ENCODE measurements at places on chromosomes 4 and X.
A peak's percentile ranks its signal among the peaks of the same experiment; 100 is the strongest.

GRCh38 chr4:18937746-18938145 is 916.2 kb upstream of the LCORL start:
- no peak for DNase-seq

DNA sequence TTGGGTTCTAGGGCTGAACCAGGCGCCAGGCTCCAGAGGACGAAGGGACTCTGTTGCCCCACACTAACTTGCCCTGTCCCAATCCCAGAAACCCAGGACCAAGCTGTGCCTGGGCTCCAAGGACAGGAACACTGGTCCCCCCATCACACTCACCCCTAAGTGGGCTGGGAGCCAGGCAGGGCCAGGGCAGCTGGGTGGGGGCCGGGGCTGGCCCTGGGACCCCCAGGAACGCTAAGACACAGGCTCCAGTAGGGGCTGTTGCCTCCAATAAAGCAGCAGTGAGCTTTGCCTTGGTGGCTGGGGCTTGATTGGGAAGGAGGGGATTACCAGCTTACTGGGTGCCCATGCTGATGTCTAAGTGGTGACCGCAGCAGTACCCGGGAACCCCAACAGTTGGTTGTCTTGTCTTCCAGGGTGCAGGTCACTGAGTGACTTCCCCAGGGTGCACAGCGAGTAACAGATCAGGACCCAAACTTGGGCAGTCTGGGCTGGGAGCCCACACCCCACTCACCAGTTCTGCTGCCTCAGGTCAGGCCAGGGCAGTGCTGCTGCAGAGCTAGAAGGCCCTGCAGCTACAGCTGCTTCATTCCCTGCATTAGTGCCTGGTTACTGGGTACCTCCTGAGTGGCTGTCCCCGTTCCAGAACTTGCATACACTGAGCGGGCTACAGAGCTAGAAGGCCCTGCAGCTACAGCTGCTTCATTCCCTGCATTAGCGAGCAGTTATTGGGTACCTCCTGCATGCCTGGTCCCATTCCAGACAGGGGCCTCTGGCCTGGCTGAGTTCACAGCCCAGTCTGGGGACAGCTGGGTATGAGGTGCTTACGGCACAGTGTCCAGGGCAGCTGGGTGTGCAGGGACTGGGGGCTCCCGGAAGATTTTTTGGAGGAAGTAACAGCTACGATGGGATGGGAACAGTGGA is 9.4 kb upstream of the ADD1 start:
- DNase-seq = no peak

DNA sequence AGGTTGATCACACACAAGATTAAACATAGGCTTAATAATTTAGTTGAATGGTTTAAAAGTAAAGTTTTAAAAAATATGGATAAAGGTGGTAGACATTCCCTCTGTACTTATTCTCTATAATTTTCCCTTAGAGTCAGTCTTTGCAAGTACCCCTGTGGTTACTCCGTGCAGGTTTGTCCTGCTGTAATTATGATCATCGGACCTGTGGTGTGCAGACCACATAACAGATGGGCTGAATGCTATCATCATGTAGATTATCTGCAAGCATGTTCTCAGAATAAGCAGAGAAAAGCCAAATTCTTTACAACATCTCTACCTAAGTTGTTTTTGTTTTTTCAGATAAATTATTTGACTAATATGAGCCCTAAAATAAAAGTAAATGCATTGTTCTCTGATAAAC is 146.8 kb downstream of the FSTL5 start:
- DNase-seq = no peak

GRCh38 chr4:25290490-25291067 is 22.0 kb upstream of the ZCCHC4 start:
- no peak for DNase-seq

DNA sequence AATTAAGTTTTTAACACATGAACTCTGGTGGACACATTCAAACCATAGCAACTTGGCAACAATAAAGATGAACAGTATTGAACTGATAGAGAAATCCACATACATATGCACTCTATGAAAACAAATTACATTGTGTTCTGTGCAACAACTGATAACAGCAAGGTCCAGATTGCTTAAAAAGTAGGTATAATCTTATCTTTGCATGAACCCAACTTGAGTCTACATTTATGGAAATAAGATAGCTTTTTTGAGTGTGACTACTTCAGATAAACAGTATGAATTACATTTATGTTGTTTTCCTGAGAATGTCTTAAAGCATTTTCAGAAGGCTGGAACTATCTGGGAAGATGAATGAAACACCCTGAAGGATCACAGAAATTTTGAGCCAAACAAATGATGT is 212.6 kb upstream of the GK2 start:
- no peak for DNase-seq

DNA sequence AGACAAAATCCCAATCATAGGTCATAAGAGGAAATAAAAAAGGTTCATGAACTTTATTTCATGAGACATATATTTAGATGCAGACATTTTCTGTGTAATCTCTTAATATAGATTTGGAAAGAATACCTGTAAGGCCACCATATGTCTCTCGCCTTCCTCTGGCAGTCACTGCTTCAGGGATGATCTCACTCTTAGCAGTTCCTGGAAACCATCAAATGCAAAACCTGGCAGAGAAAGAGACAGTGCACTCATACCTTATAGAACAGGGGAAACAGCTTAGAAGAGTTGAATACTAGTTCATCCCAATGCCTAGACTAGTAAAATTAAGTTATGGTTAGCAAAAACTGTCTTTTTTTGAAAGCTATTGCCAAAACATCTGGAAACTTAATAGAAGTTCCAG is 243.3 kb downstream of the GASK1B start:
- DNase-seq = no peak

GRCh38 chr4:2489841-2490552 is 21.1 kb downstream of the RNF4 start:
- DNase-seq = peak; percentile 39

GRCh38 chr4:170476351-170476750 is 386.6 kb upstream of the AADAT start:
- DNase-seq = peak; percentile 24

DNA sequence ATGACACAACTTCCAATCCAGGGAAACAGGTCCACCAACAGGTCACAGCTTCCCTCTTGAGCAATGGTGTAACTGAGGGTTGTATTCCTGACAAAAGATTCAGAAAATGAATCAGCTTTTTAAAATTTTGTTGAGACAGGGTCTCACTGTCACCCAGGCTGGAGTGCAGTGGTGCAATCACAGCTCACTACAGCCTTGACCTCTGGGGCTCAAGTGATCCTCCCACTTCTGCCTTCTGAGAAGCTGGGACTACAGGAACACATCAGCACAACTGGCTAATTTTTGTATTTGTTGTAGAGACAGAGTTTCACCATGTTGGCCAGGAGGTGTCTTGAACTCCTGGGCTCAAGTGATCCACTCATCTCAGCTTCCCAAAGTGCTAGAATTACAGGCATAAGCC is 43.7 kb downstream of the SAT1 start:
- no peak for DNase-seq

- no peak for DNase-seq
Observed at GRCh38 chr4:1171311-1172227, 814 bp downstream of the SPON2 start.

DNA sequence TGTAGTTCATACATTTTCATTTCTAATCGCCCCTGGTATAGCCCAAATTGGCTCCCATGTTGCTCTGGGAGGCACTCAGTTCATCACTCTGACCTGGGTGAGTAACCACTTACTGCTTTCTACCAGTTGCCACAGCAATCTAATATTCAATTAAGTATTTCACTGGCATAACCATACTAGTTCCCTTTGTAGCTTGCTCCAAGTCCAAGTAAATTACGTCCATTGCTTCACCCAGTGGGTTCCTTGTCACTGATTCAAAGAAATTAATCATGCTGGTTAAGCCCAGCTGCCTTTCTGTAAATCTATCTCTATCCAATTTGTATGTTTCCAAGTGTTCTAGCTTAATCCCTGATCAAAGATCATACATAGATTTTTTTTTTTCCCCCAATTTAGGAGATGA is 92.0 kb upstream of the CBR4 start:
- DNase-seq = peak; percentile 75

DNA sequence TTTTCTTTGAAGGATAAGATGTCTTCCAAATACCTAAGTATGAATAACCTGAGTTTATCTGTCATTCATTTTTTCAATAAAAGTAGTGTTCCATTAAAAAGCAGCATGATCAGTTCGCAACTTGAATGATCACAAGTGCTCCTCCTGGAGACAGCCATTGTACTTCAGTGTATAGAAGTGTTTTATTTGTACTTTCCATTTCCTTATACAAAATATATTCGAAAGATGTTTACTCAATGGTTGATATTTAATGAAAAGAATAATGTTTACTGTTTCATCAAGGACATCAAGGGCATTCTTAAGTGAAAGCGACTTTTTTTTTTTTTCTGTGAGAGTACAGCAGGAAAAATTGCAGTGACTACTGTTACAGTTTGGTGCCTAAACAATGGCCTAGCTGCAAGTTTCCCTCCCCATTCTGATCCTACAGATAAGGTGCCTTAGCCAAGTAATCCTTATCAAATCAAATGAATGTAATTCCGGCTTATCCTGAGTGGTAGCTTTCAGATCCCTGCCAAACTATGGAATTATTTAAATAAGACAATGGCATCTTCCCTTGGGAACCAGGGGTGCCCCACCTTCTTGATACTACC is 69.0 kb upstream of the IL15 start:
- no peak for DNase-seq

All from fibroblast of gingiva (primary cell).